Fibroblast of mammary gland (primary cell): ENCODE measurements at places on chromosomes 6 and 20.

DNA sequence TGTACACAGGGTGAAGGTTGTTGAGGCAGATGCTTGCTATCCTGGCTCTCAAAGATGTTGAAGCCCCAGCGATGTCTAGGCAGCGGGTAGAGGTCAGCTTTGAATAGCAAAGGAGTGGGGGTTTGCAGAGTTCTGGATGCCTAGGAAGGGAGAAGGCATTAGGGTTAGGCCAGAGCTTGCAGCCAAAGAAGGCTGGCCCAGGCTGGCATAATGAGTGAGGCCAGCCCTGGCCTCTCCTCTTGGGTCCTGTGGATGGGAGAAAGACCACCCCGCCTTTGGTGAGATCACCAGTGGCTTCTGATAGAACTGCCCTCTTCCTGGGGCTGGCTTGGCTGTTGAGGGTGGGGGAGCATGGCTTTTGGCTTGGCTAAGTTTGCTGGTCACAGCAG lies 406 bp upstream of the WFDC5 start:
- no peak for DNase-seq

GRCh38 chr20:64180673-64181072 lies 16.4 kb downstream of the MYT1 start:
- no peak for DNase-seq

DNA sequence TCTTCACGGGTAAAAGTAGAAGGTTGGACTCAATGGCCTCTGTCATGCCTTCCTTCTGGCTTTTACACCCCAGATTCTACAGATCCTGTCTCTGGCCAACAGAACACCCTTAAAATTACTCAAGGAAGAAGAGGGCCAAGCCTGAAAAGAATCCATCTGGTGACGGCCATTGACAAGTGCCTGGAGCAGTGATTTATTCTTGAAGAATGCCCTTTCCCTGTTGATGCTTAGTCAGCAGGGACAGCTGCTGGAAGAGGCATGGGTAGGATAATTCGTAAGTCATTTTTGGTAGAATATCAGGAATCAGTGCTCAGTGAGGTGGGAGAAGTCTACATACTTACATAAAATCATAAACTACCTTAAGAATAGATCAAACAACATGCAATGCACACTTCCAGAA lies 397.9 kb downstream of the SAMD5 start:
- peak; percentile 1 for DNase-seq

DNA sequence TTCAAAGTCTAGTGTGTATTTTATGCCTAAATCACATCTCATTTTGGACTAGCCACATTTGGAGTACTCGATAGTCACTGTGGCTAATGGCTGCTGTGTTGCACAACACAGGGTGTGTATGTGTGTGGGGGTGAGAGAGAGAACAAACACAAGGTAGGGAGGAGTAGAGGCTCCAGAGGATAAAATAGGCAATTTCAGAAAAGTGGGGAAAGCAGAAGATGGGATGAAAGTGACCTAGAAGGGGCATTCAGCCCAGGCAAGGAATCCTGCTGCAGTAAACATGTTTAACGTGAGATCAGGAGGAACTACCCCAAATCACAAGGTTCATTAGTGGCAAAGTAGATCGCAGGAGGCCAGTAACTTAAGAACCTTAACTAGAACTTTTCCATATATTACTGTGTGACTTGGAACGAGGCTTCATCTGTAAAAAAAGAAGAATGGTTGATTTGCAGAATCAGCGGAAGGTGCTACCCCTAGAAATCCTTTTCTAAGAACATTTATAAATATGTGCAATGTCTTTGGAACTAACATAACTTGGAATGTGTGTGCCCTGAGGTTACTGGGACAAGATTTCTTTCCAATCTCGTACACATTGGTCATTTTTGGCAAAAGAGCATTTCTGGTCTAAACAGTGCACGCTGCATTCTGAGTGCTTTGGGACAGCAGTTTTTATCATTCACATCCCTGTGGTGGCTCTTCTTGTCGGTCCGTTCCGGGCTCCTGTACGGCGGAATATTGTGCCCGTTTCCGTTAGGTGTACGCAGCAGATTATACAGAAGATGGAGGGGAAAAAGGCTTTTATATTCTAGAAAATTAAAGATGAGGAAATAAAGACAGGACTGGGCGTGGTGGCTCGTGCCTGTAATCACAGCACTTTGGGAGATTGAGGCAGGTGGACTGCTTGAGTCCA lies 2.6 kb downstream of the DUSP22 start:
- DNase-seq, result no peak

- no peak for DNase-seq
These were observed 8.7 kb downstream of the FNDC11 start for GRCh38 chr20:63562461-63563224.

- peak; percentile 65 for DNase-seq
These were observed 35.6 kb upstream of the SLCO4A1 start for GRCh38 chr20:62606551-62607201.

DNA sequence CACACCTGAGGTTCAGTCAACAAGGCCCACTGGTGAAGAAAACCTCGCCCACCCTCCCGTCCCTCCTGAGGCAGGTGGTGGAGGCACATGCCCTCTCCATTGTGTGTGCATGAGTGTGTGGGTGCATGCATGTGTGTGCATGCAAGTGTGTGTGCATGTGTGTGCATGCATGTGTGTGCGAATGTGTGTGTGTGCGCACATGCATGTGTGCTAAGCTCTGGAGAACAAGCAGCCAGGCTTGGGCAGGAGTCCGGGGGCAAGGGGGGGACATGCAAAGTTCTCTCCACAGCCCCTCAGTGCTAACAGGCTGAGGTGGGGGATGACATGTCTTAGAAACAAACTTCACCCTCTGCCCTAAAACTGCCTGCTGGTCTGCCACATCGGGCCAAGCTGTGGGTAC lies 3.1 kb upstream of the HSPA12B start:
- DNase-seq, result no peak

GRCh38 chr6:32664827-32665362 lies 1.6 kb downstream of the HLA-DQB1 start:
- DNase-seq, result no peak

- peak; percentile 6 for DNase-seq
These were observed 131.5 kb upstream of the KCNK16 start for GRCh38 chr6:39453956-39454524.

DNA sequence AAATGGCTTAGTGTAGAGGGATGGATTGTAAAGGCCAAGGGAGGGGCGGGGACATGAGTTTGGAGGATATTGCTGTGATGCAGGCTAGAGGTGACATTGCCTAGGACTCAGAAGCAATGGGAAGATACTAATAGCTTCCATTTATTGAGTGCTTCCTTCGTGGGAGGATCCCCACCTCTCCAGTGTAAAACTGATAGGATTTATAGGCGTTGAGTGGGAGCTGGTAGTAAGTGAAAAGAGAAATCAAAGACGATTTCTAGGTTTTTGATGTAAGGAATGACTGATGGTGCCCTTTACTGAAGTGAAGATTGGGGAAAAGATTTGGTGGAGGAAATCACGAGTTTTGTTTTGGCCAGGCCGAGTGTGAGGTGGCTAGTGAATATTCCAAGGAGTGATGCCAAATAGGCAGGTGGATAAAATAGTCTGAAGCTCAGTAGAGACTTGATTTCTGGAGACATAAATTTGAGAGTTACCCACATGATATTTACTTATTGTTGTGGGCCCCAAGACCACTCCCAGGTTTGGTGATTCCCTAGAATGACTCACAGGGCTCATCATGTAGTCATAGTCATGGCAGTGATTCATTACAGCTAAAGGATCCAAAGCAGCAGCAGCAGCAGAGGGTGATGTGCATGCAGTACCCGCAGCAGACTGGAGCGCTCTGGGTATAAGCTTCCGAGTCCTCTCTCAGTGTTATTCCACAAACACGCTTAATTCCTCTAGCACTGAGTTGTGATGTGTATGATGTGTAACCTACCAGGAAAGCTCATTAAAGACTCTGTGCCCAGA lies 10.2 kb downstream of the RPRD1B start:
- peak; percentile 91 for DNase-seq

- DNase-seq, result no peak
These were observed 146.8 kb downstream of the GJA1 start for GRCh38 chr6:121582262-121582661.

- peak; percentile 19 for DNase-seq
These were observed 7.5 kb upstream of the PHACTR1 start for GRCh38 chr6:12709116-12709515.

GRCh38 chr6:37643851-37644672 lies 53.6 kb downstream of the MDGA1 start:
- no peak for DNase-seq

- no peak for DNase-seq
These were observed 18.5 kb downstream of the GSTA4 start for GRCh38 chr6:52976591-52977035.

GRCh38 chr6:7145885-7146828 lies 38.4 kb downstream of the RREB1 start:
- peak; percentile 69 for DNase-seq
